Body of pancreas (tissue), 4 donors: ENCODE measurements at places on chromosomes 6 and 20.
A peak's percentile ranks its signal among the peaks of the same experiment; 100 is the strongest.

DNA sequence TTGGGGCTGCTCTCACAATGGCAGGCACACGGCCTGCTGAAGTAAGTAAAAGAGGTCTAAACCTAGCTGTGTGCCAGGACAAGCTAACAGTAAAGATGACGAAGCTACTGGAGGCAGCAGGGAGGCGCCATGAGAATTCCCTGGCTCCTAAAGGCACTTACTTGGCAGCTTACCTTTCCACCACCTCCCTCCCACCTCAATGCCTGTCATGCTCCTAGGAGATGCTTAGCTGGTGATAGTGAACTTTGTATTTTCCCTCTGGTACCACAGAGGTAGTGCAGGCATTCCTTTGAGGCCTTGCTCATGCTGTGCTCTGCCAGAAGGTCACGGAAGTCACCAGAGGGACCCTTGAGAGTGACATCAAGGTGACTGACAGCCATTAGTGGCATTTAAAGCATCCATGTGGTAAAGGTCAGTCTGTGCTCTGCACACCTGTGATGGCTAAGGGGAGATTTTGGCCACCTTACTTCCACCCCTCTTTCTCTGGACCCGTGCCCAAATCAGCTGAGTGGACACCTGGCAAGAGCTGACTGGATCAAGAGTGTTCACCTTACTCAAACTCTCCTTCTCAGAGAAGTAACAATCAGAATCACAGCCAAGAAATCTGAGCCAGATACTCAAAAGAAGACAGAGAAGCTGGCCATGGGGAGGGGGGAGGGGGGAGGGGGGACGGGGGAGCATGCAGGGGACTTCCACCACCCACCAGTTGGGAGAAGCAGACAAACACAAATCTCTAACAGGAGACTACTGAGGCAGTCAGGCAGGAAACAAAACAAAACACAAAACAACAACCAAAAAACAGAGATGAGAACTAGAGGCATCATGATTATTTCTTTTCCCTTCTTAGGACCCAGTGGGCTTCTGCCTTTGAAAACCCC is 2.9 kb downstream of the FKBP1A start:
- no peak for DNase-seq

DNA sequence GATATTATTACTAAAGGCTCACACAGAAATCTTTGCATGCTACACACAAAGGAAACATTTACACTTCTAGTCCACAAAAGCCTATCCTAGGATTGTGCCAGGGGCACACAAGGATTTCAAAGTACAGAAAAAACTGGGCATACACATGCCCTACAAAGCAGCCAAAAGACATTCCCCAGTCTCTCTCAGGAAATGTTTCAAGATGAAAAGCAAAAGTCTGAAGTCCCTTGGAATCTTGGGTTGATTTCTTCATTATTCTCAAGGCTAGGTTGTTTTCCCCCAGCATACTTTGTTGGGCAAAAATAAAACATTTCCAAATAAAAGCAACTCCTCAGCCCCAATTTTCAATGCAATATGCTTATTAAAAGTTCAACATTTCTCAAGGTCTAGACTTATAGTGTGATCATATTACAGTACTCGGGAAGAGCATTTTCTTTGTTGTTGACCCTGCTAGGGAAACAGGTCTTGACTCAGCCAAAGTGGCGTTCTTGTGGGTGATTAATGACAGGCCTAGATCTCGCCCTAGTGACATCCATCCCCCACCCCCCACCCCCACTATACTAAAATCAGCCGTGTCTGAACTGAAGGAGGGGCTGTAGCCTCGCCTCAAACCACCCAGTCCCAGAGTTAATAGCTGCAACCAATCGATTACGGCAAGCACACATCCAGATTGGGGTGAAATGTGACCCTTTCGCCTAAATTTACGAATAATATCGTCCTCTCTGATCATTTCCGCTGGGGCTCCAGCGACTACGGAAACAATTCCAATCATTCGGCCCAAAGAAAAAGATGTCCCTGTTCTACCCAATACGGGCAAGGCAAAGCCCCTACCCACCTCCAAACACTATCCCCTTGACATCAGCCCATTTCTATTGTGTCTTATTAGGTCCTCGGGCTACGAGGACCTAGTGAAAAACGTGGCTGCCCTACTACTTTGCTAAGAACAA is 1.4 kb downstream of the AKIRIN2 start:
- DNase-seq, result peak; percentile 35

DNA sequence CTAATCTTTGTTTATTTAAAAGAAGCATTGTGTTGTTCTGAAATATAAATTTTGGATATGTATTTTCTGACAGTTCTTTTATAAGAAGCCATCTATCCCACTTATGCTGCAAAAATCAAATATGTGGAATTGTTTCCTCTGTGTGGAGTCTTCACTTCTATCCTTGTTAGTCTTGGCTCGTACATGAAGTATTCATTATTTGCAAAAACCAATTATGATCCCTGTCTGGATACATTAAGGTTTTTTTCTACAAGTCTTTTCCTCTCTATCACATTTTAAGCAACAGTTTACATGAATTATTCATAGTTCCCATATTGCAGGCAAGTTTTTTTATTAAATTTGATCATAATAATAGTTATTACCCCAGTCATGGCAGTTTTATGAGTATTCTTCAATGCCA is 490.8 kb upstream of the GJE1 start:
- no peak for DNase-seq

DNA sequence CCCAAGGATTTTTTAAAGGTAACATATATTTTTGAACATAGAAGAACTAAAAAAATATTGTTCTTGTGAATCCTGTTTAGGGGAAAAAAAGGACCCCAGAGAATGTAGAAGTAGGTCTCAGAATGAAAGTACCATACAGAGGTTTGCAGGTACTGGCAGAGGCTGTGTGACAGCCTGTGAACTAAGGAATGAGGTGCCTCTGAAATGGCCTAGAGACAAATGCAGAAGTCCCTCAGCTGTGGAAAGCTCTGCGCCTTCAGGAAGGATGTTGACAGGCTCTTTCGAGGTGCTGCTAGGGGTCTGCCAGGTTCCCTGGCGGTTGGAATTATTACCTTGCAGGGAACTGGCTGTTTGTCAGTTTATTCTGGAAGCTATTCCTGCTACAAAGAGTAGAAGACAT is 8.6 kb upstream of the TUBB2B start:
- DNase-seq, result no peak

DNA sequence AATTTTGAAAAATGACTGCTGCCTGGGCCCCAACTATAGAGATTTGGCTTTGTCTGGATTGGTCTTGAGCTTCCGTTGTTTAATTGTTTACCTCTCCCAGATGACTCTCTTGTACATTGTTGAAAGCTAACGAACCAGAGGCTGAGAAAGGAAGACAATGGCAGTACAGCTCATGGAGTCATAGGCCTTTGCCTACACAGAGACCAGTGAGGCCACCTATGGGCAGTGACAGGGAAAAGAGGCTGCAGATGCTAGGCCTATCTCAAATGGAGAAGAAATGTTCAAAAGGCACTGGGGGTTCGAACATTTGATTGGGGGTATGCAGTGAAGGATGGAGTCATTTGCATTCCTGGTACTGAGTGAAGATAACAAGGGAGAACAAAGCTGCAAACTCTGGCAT is 29.1 kb downstream of the OPN5 start:
- no peak for DNase-seq

DNA sequence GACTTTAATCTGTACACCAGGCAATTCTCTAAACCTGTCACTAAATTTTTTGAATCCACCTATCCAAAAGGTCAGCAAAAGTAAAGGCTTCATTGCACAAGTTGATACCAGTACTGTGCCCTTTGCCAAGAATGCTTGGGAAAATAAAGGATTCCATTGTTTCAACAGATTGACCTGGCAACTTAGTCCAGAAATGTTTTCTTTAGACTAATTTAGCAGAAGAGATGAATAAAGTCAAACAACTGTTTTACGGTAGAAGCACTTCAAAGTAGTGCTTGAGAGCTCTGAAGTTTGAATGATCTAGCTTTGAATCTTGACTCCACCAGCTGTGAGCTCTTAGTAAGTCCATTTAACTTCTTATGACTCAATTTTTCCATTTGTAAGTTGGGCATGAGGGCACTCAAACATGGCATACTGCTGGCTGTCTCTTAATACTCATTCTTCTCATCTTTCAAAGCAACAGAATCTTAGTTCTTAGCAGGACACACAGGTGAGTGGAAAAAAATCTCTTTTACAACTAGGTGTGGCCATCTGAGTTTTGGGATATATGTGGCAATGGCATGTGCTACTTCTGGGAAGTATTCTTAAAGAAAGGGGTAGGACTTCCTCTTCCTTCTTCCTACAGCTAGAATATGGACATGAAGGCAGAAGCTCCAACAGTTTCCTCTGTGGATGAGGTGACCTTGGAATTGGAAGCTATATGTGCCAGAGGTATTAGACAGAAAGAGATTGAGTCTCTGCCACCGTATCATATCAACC is 55.9 kb upstream of the LOC128125822 start:
- no peak for DNase-seq

DNA sequence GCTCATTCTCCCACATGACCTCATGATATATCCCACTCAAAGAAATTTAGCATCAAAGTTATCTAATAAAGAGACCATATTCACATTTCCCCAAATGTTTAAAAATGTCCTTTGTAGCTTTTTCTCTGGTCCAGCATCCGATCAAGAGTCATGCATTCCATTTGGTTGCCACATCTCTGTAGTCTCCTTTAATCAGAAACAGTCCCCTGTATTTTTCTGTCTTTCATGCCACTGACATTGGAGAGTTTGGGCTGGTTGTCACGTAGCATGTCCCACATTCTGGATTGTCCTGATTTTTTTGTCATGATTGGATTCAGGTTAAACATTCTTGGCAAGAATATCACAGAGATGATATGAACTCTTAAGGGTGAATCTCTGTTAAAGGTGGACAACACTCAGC is 55.7 kb downstream of the SNX5 start:
- DNase-seq, result no peak

GRCh38 chr6:127824061-127824460 is 76.8 kb downstream of the THEMIS start:
- no peak for DNase-seq

DNA sequence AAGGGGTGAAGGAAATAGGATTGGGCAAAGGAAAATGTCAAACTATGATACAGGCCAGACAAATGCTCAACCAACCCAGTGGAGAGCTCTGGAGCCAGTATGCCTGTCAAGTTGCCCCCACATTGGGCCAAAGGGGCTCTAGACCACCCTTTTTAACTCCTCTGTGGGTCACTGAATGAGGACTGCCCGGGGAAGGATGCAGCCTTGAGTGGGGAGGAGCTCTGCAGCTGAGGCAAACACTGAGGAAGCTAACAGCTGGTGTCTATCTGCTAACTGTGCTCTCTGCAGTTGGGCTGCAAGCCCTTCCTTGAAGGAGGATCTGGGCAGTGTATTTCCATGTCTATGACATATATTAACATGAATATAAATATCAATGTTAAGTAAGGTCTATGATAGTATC is 98.4 kb upstream of the PRSS16 start:
- DNase-seq, result no peak

DNA sequence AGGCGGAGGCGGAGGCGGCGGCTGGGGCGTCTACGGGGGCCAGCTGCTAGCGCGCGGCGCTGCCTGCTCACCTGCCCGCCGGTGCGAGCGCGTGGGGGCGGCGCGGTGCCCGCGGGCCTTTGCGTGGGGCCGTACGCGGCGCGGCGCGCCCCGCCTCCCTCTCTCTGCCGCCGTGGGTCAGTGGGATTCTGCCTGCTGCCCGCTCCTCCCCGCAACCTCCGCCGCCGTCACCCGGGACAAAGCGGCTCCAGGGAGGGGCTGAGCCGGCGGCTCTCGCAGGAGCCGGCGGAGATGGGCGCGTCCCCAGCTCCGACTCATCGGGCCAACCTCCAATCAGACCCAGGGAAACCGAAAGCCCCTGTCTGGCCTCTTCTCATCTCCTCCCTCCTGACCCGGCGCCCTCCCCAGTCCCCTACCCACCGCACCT is at the start of gene RCAN2:
TSS of gene RCAN2 (minus strand) at position 249 of the 427 bp plus-strand sequence.
- peak; percentile 65 for DNase-seq

GRCh38 chr6:38714239-38715015 is 684 bp upstream of the DNAH8 start:
- no peak for DNase-seq

DNA sequence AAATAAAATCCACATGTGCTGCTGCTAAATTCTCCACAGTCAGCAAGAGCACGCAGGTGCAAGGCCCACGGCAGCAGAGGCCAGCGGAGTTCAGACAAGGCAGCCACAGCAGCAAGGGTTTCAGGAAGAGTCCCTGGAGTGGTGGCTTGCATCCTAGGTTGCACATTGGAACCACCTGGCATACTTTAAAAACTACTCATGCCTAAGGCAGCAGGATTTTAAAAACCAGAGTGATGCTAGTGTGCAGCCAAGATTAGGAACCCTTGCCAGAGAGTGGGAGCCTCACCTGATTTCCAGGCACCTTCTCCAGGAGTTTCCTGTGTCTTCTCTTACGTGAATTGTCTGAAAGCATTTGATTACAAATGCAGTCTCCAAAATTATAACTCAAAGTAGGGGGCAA is 104.0 kb upstream of the GPR6 start:
- DNase-seq, result no peak

- DNase-seq, result no peak
Observed at GRCh38 chr6:105869835-105870440, 216.2 kb upstream of the PRDM1 start.

GRCh38 chr6:85516168-85516567 is 66.3 kb downstream of the NT5E start:
- no peak for DNase-seq

DNA sequence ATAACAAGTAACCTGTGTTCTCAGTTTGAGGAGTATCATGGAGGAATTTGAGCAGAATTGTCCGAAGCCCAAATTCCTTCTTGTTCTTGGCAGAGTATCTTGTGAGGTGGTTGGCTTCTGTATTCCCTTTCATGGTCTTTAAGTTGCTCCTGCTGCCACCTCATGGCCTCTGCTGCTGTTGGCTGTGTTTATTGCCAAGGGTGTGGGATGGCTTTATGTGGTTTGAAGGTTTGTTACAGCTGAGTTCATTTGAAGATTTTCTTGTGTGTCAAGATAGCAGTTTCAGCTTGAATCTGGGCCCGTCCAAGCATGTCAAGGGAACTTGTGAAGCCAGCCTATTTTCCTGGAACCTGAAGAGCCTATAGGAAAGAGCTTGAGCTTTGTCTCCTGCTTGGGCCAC is 20.2 kb upstream of the TTK start:
- DNase-seq, result no peak

- DNase-seq, result no peak
Observed at GRCh38 chr6:142706210-142706609, 238.8 kb downstream of the HIVEP2 start.

DNA sequence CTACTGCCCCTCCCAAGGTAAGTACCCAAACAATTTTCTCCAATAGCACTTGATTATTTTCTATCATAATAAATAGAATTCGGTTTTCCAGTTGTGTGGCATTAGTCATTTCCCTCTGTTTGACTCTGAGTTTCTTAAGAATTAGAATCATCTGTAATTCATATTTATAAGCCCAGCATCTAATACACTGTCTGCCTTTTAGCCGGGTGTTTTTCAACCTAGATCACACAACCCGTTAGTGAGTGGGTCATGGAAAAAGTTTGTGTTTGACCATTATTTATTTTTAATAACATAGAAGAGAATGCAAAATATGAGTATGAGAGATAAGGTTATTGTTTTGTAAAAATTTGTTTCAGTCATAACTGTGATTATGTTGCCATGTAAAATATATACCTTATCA is 701.6 kb downstream of the RFPL4B start:
- DNase-seq, result no peak

- no peak for DNase-seq
Observed at GRCh38 chr20:59159091-59159490, 4.5 kb upstream of the ZNF831 start.

GRCh38 chr6:83417880-83418663 is 12.8 kb downstream of the ME1 start:
- no peak for DNase-seq

GRCh38 chr20:62632575-62633090 is 9.7 kb upstream of the SLCO4A1 start:
- no peak for DNase-seq

- DNase-seq, result no peak
Observed at GRCh38 chr20:2738331-2739041, 45.9 kb downstream of the EBF4 start.
